BJ (cell line): ENCODE measurements at places on chromosomes 3 and 15.

DNA sequence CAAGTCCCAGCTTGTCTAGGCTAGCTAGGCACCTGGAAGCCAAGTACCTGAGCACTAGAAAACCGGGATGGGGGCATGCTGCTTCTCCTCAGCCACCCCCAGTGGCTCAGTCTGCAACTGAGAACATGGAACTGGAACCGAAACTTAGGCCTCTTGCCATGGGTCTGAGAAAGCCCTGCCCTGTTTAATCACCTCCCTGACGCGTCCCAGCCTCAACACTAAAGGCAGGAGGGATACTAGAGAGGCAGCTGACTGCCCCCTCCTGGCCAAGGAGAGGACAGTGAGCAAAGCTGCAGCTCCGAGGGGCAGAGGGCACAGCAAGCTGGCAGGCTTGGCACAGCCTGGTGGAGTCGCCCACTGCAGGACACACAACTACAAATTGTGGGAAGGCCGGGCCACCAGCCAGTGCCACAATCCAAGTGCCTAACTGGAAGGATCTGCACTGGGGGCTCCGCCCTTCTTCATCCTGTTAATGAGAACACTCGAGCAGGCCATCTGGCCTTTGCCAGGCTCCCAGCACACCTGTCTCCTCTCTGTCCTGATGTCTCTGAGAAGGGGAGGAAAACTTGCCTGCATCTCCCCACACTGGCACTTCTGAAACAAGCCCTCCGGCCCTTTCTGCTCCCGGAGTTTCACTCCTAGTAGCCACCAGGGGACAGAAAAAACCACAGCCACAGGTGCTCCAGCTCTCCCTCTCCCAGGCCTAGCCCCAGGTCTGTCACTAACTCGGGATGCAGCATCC, 53.7 kb downstream of the BDH1 start:
- DNase-seq, result no peak

DNA sequence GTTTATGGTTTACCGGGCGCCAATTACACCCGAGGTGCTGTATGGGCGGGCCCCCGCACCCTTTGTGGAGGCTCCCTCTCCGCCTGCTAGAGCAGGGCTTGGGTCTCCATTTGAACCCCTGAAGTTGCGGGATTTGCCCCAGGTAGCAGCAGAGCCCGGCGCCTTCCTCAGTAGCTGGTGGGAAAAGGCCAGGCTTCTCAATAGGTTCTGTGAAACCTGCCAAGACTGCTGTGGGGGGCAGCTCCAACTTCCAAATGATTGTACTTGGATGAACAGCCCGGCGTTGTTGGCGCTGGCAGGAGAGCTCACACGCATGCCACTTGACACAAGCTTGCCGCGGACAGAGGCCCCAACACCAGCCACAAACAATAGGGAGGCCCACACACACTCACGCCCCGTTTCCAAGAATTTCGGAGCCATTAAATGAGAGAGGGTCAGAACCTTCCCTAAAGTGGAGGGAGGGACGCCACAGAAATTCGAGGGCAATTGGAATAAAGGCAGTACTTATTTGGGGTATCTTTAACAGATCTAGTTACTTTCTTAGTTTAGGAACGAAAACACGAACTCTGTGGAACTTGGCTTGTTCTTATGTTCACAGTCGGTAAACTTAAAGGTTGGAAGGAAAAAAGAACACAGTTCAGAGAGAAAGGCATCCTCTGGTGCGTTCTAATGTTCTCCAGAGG, 1.4 kb downstream of the EPHB3 start:
- no peak for DNase-seq

DNA sequence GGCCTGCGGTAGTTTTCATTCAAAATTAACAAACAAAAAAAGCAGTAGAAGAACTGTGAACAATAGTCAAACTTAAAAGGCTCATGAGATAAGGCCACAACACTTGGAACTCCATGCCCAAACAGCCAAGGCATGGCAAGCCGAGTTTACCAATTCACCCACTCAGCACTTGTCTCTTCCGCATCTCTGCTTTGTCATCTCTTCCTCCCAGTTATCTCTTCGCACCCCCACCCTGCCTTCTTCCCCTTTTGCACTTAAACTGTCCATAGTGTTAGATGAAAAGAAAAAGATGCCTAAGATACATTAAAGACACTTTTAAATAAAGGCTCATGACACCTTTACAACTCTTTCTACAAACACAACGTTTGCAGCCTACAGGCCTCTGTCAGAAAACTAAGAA, 11.1 kb downstream of the TLE3 start:
- no peak for DNase-seq

- DNase-seq, result no peak
These were observed 101.3 kb downstream of the SENP2 start for GRCh38 chr3:185687271-185687878.

GRCh38 chr15:35312344-35312743, 227.2 kb upstream of the NANOGP8 start:
- no peak for DNase-seq

GRCh38 chr3:62521464-62522105, 148.2 kb upstream of the FEZF2 start:
- DNase-seq, result no peak

DNA sequence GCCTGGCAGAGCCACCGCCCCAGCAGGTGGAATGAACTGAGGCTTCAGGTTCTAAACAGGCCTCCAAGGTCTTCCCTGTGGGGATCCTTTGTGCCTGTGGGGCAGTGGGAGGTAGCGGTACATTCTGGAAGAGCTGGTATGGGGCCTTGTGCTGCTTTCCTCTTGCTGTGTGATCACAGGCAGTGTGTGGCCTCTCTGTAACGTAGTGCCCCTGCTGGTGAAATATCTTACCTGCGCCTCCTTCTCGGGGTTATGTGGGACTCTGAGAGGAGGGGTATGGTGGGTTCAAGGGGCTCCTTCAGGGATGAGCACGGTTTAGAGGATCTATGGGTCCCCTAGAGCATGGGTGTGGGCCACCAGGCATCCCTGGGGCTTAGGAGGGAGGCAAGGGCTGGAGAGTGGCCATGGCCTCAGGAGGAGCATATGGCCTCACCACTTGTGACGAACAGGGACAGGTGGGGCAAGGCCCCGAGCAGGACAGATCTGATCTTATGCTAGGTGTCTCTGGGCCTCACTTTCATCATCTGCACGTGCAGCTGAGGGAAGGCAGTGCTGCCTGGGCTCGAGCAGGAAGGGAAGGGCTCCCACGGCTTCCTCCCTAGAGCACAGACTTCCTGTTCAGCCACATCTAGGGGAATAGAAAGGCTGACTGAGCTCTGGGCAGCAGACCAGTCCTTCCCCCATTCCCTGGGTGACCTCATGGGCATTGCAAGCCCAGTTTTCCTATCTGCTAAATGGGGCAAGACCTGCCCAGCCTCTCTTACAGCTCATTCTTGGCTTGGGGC, 1.9 kb upstream of the ALS2CL start:
- DNase-seq, result no peak

- DNase-seq, result no peak
These were observed 81.9 kb upstream of the ADAMTSL3 start for GRCh38 chr15:83571820-83572707.

DNA sequence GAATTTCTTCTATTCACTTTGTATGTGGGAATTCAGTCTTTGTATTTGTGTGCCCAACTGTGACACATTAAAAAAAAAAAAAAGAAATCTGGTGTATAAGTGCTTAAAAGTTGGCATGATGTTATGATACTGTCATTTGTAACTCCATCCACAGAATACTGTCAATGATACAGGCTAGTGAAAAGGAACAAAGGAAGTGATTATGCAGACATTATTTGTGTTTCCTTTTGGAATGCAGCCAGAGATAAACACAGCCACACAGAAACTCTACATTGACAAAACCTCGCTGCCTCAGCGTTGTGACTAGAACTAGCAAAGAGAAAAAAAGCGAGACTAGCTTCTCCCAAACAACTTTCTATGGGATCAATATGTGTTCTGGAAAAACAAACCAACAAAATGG, 519.2 kb upstream of the AGTR1 start:
- no peak for DNase-seq

DNA sequence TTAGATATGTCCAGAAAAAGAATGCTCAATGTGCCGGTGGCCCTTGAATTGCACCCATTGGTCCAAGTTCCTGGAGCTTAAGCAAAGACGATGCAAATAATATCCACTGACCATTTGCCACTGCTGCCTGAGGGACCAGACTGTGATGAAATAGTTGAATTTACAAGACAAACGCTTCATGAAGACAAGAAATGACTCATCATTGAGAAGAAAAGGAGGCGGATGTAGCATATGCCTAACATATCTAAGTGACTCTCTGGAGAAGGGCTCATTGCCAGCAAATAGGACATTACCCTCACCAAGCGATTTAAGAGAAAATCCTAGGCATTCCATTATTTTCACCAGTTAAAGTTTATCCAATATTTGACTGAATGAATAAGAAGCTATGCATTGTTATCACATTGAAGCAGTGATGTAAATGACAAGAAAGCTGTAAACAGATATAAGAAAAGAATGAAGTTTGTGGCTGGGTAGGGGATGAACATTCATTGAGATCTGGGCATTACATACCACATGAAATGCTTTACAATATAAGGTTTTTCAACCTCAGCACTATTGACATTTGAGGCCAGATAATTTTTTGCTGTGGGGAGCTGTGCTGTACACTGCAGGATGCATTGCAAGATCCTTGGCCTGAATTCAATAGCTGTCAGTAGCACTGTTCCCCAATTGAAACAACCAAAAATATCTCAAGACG, 48.9 kb upstream of the CPNE4 start:
- DNase-seq, result no peak

DNA sequence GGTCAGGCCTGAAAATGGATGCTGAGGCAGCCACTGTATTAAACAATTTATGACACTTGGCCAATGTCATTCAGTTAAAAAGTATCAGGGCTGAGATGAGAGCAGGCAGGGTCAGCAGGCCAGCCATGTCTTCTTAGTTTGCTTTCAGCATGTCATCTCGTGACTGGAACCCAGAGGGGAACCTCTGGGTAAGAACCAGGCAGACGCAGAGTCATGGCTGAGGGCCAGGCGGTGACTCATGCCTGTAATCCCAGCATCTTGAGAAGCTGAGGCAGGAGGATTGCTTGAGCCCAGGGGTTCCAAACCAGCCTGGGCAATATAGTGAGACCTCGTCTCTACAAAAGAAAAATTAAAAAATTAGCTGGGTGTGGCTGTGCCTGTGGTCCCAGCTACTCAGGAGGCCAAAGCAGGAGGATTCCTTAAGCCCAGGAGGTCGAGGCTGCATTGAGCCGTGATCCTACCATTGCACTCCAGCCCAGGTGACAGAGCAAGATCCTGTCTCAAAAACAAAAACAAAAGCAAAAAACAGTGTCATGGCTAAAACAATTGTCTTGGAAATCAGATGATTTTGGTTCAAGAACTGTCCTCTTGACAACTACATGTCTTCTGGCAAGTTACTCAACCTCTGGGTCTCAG, 11.7 kb downstream of the BCL2L10 start:
- DNase-seq, result peak; percentile 79

GRCh38 chr3:187098923-187099512, 40.3 kb downstream of the RPL39L start:
- no peak for DNase-seq

- DNase-seq, result no peak
These were observed 756 bp upstream of the RASGRF1 start for GRCh38 chr15:79091204-79091867.

DNA sequence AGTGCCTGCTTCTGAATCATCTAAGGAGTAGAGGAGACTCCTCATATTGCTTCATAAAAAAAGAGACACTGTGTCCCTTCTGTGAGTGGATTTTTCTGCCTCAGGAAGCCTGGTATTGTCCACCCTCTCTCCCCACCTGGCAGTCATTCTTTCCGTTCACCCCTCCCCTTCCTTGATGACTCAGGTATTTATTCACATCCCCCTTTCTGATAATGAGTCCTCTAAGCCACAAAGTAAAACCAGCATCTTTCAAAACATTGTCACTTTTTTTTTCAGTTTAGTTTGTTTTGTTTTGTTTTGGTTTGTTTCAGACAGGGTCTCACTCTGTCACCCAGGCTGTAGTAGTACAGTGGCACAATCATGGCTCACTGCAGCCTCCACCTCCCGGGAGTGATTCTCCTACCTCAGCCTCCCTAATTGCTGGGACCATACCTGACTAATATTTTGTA, 65.2 kb upstream of the UBE2E1 start:
- DNase-seq, result no peak

- DNase-seq, result no peak
These were observed at the start of gene RASGRF1 for GRCh38 chr15:79090487-79091203. RASGRF1 (minus strand) TSS chr15:79090780; CDS start chr15:79090498, 282 bp downstream.

DNA sequence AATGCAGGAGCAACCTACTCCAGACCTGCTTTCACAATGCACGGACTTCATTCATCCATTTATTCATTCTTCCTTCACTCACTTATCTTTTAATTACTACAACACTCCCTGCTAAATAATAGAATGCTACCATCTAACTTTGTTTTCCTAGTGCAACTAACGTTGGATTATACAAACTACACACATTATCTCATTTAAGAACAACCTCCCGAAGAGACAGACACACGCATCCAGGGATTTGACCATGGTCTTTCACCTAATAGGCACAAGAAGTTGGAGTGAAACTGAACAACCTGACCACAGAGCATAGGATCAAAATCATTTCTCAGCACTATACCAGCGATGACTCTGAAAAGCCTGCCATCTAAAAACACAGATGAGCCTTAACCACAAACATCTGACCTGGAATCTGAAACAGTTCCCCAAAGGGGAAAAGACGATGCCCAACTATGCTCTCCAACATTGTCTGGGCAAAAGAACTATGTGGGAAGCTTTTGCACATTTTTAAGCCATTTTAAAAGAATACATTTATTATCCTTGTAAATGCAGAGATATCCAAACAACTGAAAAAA, 21.0 kb downstream of the ZNF385D start:
- DNase-seq, result no peak

DNA sequence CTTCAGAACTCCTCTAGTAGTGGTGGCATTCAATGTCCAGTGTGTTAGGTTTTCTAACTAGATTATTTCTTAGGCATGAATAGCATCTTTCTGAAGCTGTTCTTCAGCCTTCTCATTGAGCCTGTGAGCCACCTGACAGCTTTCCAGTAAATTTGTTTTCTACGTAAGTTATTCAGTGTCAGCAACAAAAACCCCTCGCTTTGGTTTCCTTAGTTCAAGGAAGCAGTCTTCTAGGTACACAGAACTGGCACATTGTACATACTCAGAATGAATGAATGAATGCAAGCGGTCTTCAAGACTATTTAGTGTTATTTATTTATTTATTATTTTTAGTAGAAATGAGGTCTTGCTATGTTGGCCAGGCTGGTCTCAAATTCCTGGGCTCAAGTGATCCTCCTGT, 44.9 kb downstream of the DRD3 start:
- DNase-seq, result no peak

DNA sequence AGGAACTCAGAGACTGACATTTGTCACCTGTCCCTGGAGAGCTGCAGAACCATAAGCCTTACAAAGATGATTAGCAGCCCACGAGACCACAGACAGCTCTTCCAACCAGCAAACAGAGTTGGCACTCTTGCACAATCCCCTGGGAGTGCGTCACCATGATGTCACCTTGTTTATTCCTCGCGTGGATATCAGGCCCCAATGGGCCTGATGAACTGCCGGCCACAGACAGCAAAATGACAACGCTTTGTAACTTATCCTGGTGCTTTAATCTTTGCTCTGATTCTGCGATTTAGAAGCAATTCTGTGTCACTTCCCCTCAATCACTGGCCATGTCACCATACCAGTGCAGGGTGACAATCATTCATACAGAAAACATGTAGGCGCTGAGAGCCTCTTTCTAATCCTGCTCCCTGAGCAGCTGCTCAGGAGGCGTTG, 89.2 kb downstream of the TAMM41 start:
- DNase-seq, result no peak
